HepG2 (cell line): ENCODE measurements at places on chromosomes 4 and X. TPM values are rescaled to one million over a fixed set of nuclear protein-coding genes. Genes with fewer than 3 reads are reported as not detected.

DMP1 gene
- not detected in 2 replicates for polyA plus RNA-seq

BRS3 gene
- not detected in 2 replicates for polyA plus RNA-seq

- H3K27me3 ChIP-seq: no peaks in the 10 kb centered on the region
- H3K4me1 ChIP-seq: no peaks in the 10 kb centered on the region
- no peak overlapping the region for H3K4me3 ChIP-seq
- H3K36me3 ChIP-seq: no peaks in the 10 kb centered on the region
- H3K27ac ChIP-seq: no peak overlapping the region
- DNase-seq: no peak
Observed at GRCh38 chr4:110354460-110354859, 121.5 kb upstream of the ENPEP start.

DNA sequence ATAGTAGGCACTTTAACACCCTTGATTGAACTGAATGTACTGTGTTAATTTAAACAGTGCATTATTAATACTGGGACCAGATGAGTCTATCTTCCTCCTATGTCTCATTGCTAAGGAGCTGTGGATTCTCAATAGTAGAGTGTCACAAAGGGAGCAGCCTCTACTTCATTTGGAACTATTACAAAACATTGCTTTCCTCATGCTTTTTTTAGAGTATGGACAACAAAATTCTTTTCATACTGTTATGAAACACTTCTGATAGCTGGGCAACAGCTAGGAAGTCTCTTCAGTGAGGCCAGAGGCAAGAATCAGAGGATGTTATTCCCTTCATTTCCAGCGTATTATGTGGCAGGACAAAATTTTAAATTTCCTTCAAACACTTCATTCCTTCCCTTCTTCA is 160.8 kb downstream of the FBXO8 start:
- H3K4me1 ChIP-seq: 0 out of 2 replicates have a peak, but pooled peaks cover 8% of the 10 kb centered on the region
- H3K4me3 ChIP-seq: no peak overlapping the region
- H3K27me3 ChIP-seq: no peaks in the 10 kb centered on the region
- H3K36me3 ChIP-seq: no peaks in the 10 kb centered on the region

GRCh38 chr4:69576251-69576877 is 63.1 kb downstream of the UGT2A2 start:
- H3K4me3 ChIP-seq: no peak overlapping the region
- H3K36me3 ChIP-seq: no peaks in the 10 kb centered on the region
- DNase-seq: no peak
- H3K27me3 ChIP-seq: no peaks in the 10 kb centered on the region
